ENCODE measurements at places on chromosomes 3 and 15. TPM values are rescaled to one million over a fixed set of nuclear protein-coding genes. Genes with fewer than 3 reads are reported as not detected.
A peak's percentile ranks its signal among the peaks of the same experiment; 100 is the strongest.

DNA sequence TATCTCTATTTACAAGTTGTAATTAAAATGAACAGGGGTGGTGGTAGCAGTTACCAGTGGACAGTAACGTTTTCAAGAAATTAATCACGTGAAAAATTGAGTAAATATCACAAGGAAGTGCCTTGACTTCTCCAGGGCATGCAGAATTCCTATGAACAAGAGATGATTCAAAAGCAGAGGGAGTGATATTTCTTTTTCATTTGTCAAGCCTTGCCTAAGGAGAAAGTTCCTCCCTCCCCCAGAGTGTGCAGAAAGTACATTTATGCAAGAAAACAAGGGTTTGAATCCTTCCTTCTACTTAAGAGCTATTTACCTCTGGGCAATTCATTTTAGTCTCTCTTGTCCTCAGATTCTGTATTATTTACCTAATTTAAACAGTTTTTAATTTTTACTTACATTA is 53.3 kb upstream of the ZNF385D start:
- DNase-seq, result no peak

- DNase-seq, result no peak
These were observed 93.8 kb downstream of the FRMD5 start for GRCh38 chr15:44101286-44101685.

DNA sequence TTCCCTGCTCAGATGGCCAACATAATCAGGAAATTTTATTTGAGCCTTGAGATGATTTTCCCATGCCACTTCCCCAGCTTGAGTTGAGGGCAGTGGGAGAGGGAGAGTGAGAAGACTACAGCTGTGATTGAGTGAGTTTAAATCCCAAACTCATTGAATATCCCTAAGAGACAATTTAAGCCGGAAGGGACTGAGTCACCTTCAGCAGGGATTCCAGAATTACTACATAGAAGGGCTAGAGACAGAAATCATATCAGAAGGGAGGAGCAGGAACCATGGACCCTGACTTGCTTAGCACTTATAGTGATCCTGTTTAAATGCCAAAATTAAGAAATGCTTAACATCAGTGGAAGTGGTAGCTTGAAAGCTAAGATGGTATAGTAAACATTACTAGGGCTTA is 312.2 kb upstream of the SLCO3A1 start:
- DNase-seq, result no peak

GRCh38 chr3:158152186-158152585 is 42.3 kb downstream of the RSRC1 start:
- DNase-seq, result no peak

DNA sequence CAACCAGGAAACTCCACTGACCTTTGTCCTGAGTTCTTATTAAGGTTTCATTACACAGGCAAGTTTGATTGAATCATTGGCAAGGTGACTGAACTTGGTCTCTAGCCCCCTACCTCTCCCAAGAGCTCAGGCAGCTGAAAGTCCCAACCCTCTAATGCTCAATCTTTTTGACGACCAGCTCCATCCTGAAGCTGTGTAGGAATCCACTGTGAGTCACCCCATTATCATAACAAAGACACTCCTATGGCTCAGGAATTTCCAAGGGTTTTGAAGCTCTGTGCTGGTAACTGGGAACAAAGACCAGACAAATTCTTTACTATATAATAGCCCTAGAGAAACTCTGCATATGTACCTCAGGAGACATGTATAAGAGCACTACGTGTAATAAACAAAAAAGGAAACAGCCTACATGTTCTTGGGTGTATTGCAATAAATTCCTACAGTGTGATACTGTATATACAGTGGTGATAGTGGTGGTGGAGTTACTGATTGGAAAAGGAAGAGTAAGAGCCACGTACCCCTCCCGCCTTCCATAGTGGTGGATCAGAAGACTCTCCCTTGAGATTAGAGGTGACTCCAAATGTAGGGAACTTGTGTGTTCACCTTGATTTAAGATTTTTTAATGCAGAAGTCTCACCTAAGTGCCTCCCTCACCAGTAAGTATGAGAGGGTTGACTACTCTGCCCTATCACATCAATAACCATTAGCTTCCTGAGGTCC is 116.6 kb downstream of the ST8SIA2 start:
- no peak for DNase-seq

- DNase-seq, result no peak
These were observed 83.5 kb upstream of the ABHD17C start for GRCh38 chr15:80611543-80612080.

- no peak for DNase-seq
These were observed 68.2 kb downstream of the IQGAP1 start for GRCh38 chr15:90456236-90456635.

DNA sequence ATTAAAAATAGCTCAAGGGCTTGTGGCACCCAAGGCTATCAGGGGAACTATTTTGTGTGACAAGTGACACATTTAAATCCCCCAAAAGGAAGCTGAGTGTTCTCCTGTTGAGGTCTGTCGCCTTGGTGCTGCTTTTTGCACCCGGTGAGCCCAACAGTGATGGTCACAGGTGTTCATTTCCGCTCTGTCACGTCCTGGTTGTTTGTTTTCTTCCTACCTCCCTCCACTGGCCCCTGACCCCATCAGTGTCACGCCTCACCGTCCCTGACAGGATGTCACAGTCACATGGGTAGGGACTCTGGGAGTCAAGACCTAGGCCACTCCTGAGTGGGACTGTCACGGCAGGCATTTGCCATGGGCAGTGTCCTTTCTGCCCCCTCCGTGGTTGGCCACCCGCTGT is 11.2 kb downstream of the SLCO3A1 start:
- DNase-seq, result no peak

DNA sequence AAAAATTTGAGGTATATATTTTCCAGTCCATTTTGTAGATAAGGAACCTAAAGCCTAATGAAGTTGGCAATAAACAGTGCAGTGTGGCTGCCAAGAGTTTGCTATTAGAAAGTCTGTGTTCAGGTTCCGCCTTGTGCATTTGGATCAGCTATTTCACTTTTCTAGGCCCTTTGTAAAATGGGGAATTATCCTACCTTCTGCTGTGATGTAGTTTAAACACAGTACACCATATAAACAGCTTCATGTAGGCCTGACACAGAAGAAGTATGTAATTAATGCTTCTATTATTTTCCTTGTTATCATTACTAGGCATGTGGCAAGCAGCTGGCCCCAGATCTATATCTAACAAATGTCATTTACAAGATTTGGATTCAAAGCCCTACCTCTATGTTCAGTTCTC is 456.3 kb downstream of the GABRG3 start:
- DNase-seq, result no peak

DNA sequence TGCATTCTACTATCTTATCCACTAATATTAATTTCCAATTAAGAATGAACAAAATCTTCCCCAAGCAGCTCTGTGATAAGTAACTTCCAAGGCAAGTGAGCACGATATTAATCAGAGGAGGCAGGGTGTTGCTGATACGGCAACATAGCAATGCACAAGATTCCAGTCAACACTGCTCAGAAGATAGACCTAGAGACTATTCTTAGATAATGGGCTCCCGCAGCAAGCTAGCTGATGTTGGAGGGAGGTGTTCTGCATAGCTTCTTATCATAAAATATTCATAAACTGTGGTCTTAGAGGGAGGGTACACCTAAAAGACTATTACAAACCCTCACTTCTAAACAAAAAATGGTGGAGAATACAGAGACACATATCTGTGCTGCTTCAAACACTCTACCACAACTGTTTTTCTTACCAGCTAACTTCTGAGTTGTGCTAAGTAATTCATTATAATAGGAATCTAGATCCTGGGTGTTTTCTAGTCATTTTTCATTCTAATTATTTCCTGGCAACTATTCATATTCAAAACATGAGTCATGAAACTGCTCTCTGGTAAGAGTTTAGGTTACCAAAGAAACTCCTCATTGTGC is 382.0 kb upstream of the SOX14 start:
- DNase-seq, result no peak

DNA sequence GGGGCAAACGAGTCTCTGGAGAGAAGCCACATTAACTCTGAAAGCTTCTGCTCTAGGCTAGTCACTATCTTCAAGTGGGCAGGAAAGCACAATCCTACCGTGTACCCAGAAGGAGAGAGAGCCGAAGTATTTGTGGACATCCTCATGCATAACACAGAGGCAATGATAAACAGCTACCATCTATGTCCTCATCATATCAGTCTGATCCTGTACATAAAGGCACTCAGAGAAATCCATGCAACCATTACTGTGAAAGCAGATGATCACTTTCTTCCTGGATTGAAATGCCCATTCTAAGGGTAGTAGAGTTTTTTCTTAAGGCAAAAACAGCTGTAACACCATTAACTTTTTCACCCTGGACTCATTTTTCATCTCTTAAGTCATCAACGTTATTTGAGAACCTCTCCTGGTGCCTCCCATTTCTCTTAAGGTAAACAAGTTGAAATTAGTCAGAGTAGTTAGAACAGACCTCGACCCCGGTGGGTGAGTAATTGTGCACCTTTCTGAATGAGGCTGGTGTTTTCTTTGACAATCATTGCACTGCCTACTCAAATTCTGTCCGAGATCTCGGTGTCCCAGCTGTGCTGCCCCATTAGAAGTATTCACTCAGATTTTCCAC is 327.4 kb downstream of the SHQ1 start:
- no peak for DNase-seq

DNA sequence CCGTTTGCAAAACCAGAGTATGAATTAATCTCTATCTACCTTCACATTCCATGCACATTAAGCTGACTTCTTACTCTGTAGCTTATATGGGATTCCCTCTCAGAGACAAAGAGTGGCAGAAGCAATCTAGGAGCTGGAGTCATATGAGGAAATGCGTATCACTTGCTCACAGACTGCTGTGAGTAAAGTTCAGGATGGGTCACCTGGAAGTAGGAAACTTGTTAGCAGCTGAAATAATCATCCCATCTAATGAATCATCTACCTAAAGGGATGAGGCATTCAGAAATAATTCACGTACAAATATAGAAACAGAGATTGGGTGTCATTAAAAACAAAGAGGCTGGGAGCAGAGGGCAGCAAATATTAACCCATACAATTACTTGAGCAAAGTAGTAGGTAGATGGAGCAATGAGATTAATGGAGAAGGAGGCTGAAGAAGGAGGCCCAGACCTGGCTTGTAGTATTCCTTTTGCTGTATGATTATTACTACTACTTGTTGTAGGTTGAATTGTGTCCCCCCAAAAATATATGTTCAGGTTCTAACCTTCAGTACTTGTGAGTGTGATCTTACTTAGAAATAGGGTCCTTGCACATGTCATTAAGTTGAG is 866.3 kb downstream of the ROBO2 start:
- DNase-seq, result no peak

GRCh38 chr3:119631516-119631915 is 28.9 kb downstream of the POPDC2 start:
- DNase-seq, result no peak

- DNase-seq, result peak; percentile 6
These were observed 408.9 kb upstream of the THBS1 start for GRCh38 chr15:39171944-39172368.

DNA sequence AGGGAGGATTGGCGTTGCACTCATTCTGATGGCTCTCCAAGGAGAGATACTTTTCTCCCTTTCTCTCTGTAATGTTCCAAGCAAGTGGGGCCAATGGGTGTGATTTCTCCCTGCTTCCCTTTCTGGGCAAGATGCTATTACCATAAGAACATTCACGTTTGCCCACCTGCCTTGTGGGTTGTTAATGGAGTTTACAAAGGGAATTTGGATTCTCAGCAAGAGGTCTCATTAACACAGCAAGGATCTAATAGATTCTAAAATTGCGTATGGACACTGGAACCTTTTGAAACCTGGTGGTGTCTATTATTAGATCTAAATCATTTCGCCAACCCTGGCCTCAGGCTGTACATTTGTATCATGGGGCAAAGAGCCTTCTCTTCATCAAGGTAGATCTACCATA is 74.1 kb downstream of the SLCO3A1 start:
- no peak for DNase-seq

GRCh38 chr15:45182996-45183395 is 4.8 kb downstream of the SHF start:
- DNase-seq, result no peak

- DNase-seq, result peak; percentile 32
These were observed 4.8 kb downstream of the ATP8B4 start for GRCh38 chr15:50113992-50114780.

Gene RTP3
- not detected for total RNA-seq

Gene C3orf85
- total RNA-seq, result not detected

Gene SRP14
- 244 TPM for total RNA-seq

Gene SPINK8
- not detected for total RNA-seq

Gene OR5K2
- not detected for total RNA-seq

Gene FAM43A
- total RNA-seq, result 2.7 TPM

Gene COX5A
- 551 TPM for total RNA-seq

Gene RPL39L
- 0.71 TPM for total RNA-seq

Gene SPRED1
- total RNA-seq, result 7.2 TPM

Gene NTRK3
- 0.85 TPM for total RNA-seq

Gene GOLGA6B
- not detected for total RNA-seq

Gene ZBED2
- not detected for total RNA-seq

Gene TRAT1
- not detected for total RNA-seq

Gene GABRR3
- not detected for total RNA-seq
